Activated naive CD8-positive, alpha-beta T cell treated with anti-CD3 and anti-CD28 coated beads, Interleukin-2, amount 50 U/mL, for 16 hours (primary cell): ENCODE measurements at places on chromosomes 5 and 9.

DNA sequence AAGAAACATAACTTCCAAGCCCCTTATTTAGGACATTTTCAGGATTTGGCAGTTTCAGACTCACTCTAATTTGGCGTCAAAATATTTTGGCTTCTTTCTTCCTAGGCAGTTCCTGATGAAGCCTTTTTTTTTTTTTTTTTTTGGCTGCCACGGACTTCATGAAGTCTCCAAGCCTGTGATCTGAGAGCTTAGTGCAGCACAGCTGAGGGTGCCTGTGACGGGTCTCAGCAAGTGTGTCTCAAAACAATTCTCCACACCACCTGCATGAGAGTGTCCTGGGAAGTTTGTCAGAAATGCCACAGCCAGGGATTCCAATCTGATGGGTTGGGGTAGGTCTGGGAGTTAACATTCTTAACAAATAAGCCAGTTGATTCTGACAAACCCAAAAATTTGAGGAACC, 6.0 kb upstream of the ESM1 start:
- no peak for DNase-seq

DNA sequence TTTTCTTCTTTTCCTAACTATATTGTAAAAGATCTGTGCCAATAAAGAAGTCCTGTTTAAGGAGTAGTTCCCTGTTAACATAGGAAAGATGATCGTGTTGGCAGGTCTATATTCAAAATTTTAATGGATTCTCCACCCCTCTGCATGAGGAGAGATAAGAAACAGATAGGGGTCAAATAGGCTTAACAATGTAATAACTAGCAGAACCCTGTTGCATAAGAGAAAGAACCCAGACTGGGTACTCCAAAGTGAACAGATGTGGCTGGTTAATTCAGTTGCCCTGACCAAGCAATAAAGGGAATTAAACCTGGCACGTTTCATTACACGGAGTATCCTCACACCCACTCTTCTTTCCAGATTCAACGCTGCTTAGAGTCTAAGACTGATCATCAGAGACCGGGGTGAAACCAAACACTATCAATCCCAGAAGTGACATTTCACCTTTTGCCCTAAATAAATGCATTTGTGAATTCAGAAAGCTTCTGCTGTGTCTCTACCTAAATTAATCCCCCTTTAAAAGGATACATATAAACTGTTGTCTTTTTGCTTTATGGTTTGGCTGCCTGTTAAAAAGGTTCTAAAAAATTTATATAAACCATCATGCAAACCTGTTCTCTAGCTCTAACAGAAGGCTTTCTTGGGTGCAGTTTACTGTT, 1276.9 kb upstream of the WWC1 start:
- no peak for DNase-seq

DNA sequence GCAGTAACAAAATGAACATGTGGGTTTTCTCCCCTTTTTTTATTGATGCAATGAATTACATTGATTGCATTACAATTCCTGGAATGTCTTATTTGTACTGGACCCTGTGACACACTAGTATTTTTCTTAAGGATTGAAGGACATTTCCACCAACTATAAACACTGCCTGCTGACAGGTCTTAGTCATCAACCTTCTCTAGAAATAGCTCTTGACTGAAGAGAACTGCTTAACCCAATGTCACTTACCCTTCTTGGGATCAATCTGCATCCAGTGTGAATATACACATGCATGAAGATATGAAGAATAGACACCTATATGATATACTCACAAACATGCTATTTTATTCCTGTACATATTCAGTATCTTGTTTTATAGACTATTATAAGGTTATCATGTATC, 130.6 kb downstream of the FBXO38 start:
- no peak for DNase-seq

DNA sequence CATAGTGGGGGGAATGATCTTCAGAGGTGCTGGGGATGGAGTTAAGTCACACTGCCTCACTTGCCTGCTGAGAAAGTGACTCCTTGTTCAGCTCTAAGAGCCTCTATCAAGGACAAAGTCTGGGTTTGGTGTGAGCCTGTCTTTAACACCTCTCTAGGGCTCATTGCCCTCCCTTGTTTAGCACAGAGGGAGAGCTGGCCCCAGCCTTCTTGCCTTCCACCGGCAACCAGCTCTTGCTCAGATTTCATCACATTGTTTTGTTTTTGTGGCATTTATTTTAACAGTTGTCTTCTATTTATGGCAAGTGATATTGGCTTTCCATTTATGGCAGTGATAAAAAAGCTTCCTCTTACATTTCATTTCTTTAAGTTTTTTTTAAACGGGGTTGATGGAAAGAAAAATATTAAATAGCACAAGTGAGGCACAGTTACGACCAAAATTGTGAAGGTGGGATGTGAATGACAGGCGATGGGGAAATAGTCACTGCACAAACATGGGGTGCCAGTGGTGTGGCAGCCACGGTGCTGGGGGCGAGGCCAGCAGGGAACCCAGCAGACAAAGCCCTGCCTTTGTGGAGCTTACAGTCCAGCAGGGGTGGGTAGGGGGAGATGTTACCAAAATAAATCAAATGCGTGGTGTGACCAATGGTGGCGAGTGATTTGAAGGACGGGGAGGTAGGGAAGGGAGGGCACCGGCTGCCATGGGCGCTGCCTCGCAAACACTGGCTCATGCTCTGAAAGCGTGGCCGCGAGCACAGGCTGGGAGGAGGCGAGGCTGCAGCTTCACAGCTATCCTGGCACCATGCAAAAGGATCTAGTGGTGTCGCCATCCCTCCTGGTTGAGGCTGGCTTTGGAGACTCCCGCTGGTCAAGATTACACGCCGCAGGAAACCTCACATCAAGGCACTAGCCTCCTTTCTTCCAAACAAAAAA, 21.2 kb upstream of the UNC5A start:
- no peak for DNase-seq

DNA sequence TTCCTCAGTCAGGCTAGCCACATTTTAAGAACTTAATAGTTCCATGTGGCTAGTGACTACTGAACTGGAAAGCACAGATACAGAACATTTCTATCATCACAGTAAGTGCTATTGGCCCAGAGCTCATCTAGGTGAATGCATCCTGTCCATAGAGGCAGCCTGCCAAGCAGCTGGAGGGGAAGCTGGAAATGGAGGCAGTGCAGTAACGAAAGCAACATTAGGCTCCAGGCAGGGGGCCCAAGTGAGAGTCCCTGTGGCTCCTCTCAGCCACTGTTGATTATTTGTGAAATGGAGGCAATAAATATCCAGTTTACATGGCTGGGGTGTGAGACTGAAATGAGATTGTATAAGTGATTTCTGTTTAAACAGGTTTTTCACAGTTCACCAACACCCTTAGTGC, 227.2 kb upstream of the KLF9 start:
- DNase-seq = no peak
